Endothelial cell of umbilical vein (primary cell): ENCODE measurements at places on chromosomes 5 and 9.

DNA sequence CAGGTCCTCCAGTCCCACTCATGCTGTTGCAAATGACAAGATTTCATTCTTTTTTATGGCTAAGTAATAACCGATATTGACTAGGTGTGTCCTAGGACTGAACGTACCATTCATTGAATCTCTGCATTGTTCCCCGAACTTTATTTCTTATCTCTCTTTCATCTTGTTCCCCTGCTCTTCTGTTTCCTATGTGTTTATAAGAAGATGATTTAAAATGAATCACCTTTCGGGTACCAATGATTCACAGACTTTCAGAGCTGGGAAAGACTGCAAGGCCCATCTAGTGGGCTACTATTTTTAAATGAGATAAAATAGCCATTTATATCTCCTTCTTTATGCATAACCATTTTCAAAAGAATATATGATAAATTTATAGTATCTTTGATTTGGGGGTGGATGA lies 133.0 kb downstream of the CDH18 start:
- DNase-seq: no peak

GRCh38 chr5:123776761-123777160 lies 264.8 kb downstream of the CSNK1G3 start:
- no peak for DNase-seq

DNA sequence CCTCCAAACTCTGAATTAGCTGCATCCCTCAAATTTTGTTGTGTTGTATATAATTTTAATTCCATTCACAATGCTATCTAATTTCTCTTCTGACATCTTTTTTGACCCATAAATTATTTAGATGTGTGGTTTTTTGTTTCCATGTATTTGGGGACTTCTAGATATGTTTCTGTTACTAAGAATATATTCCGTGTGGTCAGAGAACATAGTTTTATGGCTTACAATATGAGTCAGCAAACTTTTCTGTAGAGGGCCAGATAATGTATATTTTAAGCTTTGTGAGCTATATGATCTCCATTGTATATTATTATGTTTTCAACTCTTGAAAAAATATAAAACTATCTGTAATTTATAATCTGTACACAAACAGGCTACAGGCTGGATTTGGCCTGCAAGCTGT lies 33.4 kb downstream of the MVB12B start:
- DNase-seq: no peak

GRCh38 chr5:177354256-177354655 lies 2.8 kb upstream of the LMAN2 start:
- DNase-seq: no peak

- DNase-seq: peak; percentile 55
Measured at GRCh38 chr9:93682155-93682968, 106.0 kb downstream of the PHF2 start.

DNA sequence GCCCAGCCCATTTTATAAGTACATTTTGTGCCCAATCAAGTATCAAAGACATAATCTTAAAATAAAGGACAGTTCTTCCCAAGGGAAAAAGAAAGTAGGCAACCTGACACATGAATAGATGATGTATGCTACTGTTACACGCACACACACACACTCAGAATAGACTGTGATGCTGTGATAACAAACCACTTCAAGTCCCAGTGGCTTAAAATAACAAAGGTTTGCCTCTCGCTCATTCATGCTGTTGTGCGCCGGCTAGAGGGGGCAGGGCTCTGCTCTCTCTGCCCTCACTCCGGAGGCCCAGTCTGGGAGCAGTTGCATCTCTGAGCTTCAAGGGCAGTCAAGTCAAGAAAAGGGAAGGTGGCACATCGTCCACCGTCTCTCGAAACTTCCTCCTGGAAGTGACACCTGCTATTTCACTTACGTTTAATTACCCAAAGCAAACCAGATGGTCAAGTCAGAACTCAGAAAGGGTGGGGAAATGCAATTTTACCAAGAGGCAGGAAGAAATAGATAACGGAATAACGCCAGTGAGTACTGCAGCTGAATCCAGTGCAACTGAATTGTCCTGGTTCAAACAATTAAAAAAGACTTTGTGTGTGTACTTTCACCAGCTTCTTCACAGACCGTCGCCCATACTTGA lies 43.3 kb downstream of the ANKRD33B start:
- peak; percentile 80 for DNase-seq

DNA sequence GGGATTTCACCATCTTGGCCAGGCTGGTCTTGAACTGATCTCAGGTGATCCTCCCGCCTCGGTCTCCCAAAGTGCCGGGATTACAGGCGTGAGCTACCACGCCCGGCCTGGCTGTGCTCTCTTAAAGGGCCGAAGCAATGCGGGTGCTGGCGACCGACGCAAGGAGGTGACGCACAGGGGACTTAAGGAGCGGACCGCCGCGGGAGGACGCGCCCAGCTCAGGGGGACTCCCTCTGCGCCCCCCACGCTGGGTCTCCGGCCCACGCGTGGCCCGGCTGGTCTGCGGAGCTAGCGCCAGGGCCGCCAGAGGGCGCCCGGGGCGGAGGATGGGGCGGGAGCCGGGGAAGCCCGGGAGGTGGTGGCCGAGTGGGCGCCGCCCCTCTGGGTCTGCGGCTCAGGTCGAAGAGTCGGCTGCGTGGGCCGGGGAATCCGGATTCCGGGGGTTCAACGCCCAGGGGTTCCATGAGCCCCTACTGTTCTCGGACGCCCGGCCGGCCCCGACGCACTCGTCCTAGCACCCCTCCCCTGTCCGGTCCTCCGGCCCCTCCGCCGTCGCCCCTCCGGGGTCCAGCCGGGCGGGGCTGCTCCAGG lies 502 bp upstream of the CERCAM start:
- peak; percentile 63 for DNase-seq

- no peak for DNase-seq
Measured at GRCh38 chr9:132773764-132774339, 103.6 kb downstream of the GTF3C4 start.

DNA sequence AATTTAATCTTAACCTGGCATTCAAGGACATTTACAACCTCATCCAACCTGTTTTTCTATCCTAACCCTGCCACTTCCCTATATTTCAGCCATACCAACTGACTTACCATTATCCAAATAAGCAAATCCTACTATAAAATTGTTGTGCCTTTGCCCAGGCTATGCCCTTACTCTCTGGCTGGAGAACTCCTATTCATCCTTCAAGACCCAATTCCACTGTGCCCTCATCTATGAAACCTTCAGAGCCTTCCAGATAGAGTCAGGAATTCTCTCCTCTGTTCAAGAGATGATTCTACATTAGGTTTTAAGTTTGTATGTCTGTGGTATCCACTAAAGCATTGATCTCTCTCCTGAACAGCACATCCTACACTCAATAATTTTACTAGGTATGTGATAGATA lies 46.3 kb upstream of the MSX2 start:
- DNase-seq: no peak

GRCh38 chr9:135220601-135221575 lies 133.4 kb downstream of the OLFM1 start:
- no peak for DNase-seq

DNA sequence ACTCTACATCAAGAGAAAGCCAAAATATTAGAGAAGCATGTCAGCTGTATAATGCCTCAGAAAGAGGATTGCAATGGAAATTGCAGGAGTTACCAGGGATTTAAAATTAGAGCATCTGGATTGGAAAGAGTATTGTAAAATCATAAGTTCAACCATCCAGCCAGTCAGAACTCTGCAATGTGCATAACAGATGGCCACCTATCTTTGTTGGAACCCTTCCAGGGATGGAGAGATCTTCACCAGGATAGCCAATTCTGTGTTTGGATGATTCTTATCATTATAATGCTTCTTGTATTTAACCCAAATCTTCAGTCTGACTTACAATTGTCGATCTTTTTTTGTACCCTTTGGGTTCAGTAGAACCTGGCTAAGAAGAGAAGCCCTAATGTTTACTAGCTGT lies 164.4 kb downstream of the TLR4 start:
- no peak for DNase-seq

GRCh38 chr9:110175275-110175968 lies 32.5 kb downstream of the C9orf152 start:
- DNase-seq: no peak

- no peak for DNase-seq
Measured at GRCh38 chr5:139646111-139646510, 2.0 kb upstream of the CXXC5 start.

GRCh38 chr5:134568761-134569695 lies 43.6 kb downstream of the JADE2 start:
- peak; percentile 83 for DNase-seq

GRCh38 chr5:41878173-41878572 lies 7.9 kb upstream of the OXCT1 start:
- no peak for DNase-seq

DNA sequence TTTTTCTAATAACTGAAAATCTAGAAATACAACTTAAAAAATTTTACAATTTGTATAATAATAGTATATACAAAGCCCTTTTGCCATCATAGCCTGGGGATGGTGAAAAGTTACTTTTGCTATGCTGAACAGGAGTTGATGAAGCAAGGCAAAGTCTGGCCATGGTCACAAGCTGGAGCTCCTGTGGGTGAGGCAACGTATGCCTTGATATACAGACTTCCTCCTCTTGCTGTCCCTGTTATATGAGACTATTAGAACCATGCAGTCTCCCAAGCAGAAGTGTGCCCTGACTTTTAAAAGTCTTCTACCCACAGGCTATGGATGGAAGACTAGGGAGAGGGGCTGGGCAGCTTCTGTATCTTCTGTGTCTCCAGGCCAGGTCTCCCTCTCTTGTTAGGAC lies 15.7 kb downstream of the FAM151B start:
- no peak for DNase-seq

- peak; percentile 46 for DNase-seq
Measured at GRCh38 chr9:650362-650761, 191.1 kb upstream of the DMRT1 start.

GRCh38 chr5:10875201-10875768 lies 114.3 kb upstream of the DAP start:
- DNase-seq: no peak

GRCh38 chr9:75889577-75889976 lies 896 bp upstream of the PCSK5 start:
- DNase-seq: no peak

DNA sequence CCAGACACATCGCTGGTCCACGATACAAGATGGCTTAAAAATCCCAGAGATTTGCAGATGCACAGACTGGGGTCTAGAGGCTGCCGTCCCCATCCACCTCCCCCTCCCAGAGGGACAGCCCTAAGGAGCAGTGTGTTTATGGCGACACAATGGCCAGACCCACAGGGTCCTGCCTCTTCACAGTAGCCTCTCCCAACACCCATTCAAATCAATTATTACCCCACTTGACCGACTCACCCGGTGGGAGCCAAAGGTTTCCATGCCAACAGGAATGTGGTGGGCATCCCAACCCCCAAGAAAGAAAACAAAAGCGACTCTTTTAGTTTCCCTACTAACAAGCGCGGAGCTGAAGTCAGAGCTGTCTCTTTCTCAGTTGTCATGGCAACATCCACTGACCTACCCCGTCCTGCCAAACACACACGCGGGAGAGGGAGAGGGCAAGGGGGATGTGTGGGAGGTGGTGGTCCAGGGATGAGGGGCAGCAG lies 209.0 kb downstream of the TTLL11 start:
- no peak for DNase-seq

GRCh38 chr9:122197882-122198281 lies 30.9 kb downstream of the LHX6 start:
- no peak for DNase-seq

GRCh38 chr9:70255486-70255885 lies 3.3 kb upstream of the SMC5 start:
- no peak for DNase-seq

DNA sequence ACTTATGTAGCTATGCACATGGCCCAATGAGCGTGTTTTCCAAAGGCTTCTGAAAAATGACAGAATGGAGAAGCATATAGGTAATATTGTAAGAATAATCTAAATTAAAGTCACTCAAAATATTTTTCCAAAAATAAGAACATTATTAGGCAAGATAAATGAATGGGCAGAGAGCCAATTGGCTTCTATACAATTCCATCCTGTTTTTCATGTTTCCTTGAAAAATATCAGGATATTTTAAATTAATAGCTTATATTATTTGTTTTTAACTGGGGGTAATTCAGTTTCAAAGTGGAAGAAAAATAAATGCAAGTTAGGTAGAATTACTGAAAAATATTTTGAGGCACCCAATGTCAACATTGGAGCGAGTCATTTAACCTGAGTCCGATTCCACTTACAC lies 183.5 kb downstream of the PLK2 start:
- peak; percentile 61 for DNase-seq

- no peak for DNase-seq
Measured at GRCh38 chr5:147711019-147711418, 71.5 kb downstream of the JAKMIP2 start.

DNA sequence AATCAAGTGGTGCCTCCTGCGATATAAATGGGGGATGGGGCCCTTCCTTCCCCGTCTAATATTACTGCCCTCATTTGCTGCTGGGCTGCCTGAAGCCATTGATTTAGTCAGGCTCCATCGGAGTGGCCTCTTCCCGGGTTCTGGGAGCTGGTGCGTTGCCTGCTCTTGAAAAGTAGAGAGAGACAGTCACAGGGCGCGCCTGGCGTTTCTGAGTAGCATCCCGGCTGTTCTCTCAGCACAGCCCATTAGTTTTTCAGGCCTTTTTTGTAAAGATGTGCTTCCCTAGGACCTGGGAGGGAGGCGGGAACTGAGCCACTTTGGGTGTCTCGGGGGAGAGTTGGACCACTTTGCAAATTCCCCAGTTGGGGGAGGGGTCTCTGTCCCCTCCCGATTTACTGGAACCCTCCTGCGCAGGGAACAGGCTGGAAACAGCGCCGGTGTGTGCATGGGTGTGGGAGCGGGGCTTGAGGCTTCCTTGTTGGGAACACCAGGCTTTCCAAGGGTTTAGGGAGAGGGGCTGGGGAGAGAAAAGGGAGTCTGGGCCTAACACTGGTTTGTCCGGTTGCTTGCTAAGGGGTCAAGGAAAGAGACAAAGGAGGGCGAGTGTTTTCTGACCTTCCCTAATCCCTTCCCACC lies 4.7 kb downstream of the PRDM6 start:
- DNase-seq: no peak

GRCh38 chr5:168132241-168132641 lies 159.2 kb upstream of the WWC1 start:
- no peak for DNase-seq

GRCh38 chr5:38650946-38651345 lies 94.5 kb upstream of the LIFR start:
- peak; percentile 92 for DNase-seq

DNA sequence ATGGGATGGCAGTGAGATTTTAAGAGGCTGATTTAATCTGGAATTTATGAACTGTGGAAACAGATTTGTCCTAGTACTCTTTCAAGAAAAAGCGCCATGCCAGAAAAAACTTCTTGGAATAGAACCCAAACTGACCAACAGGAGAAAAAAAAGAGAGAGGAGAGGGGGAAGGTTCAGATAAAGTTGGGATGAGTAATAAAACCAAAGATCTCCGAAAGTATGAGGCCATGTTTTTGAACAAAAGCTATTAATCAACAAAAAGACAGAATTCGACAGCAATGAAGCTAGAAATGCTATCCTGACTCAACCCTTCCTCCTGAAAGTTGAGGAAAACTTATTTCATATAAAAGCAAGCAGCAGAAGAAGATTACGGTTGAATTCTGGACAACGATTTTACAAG lies 135.5 kb downstream of the CEMIP2 start:
- no peak for DNase-seq

DNA sequence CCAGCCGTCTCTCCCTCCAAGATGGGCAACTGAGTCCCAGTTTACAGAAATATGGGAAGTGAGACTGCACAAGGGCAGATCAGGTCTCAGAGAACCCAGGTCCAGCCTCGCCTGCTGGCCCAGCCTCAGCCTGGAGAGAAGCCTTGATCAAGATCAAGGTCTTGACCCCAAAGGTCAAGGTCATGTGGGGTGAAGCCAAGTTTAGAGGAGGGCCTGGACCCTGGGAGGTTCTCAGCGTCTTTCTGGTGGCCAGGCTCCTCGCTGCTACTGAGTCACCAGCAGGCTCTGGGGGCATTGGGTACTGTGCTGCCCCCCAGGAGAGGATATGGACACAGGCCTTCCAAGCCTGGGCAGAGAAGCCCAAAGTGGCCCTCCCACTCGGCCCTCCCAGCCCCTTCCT lies 8.8 kb downstream of the IPPK start:
- no peak for DNase-seq
